Caki2 (cell line): ENCODE measurements at places on chromosomes 16 and 17. TPM values are rescaled to one million over a fixed set of nuclear protein-coding genes. Genes with fewer than 3 reads are reported as not detected.

The HP gene
- not detected in 2 replicates for total RNA-seq

The PTX4 gene
- not detected in 2 replicates for total RNA-seq

The DNAI2 gene
- total RNA-seq, result not detected in 2 replicates

The PLA2G10 gene
- total RNA-seq, result not detected in 2 replicates

The KCNH4 gene
- total RNA-seq, result not detected in 2 replicates

- DNase-seq, result no peak
These were observed 9.4 kb upstream of the FOXF1 start for GRCh38 chr16:86500708-86501510.

DNA sequence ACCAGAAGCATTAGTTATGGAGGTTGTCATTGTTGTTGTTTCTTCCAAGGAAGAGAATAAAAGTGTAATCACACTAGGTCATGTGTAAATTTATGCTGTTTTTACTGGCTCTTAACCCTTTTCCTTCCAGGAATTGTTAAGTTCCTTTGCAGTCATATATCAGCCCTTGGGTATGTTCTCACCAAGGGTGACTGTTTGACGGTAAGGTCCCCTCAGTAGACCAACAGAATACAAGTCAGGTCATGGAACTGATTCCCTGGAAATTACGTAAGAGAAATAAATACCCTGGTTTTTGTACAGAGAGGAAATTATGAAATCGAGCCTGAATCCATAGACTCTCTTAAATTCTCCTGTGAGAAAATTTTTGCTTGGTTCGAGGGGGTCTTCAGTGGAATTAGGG is 11.2 kb upstream of the KCNJ2 start:
- no peak for DNase-seq

DNA sequence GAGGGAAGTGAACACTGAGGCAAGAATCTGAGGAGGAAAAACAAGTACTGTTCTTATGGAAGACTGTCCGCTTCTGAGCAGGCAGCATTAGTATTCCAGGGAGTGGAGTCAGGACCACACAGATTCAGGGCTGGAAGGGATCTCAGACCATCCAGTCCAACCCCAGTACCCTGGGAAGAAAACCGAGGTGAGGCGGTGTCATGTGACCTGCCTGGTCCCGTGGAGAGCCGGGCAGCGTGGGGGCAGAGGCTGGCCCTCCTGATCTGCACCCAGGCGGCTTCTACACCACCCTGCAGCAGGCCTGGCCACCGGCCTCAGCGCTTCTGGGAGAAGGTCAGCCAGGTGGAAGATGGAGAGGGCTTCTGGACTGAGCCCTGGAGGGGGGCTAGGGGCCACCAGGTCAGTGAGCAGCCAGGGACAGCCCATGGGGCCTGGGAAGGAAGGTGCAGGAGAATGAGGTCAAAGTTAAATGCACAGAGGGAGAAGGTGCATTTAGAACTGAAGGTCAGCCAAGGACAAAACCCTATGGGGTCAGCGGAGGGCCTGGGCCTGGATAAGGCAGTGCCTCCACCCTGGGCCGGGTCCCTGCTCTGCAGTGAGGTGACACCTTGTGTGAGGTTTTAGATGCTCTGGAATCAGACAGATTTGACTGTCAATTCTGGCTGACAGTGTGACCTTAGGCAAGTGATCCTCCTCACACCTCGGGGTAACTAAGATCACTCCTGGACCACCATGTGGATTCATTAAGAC is 45.9 kb downstream of the VAC14 start:
- DNase-seq, result no peak

- DNase-seq, result no peak
These were observed 94.4 kb downstream of the NLK start for GRCh38 chr17:28136923-28137322.
